ENCODE measurements at places on chromosomes 12 and 14.

GRCh38 chr12:104504146-104504545 lies 47.4 kb downstream of the CHST11 start:
- no peak for DNase-seq

GRCh38 chr12:126874427-126875026 lies 1392.4 kb upstream of the TMEM132C start:
- DNase-seq = no peak

DNA sequence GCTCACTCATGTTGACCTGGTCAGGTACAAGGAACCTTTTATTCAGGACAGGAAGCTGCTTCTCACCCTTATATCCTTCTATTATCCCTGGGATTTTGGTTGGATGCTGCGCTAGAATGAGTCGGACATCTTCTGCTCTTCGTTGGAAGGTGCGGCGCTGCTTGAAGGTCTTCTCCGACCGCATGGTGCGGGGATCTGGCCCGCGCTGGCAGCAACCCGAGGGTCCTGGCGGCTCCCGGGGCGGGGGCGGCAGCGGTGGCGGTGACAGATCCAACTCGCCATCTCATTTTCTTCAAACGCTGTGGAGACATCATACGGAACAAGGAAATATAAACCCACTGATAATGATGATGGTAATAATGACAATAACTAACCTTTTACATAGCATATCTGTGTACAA lies 126.3 kb downstream of the ATXN7L3B start:
- no peak for DNase-seq

DNA sequence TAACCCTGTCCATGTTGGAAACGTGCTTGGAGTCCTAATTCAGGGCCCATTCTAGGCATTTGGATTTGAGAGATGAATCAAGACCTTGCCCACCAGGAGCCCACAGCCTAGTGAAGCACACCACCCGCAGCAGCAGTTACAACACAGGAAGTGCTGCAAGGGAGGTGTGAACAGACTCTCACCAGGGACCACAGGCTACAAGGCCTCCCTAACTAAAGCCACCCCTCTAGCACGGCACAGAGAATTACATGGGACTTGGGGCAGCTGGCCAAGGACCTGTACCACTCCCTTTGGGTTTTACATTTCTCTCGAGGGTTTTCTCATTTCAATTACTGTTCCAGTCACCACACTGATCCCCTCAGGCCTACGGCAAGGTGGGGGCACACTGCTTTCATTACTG lies 49.5 kb upstream of the FOXN3 start:
- no peak for DNase-seq

DNA sequence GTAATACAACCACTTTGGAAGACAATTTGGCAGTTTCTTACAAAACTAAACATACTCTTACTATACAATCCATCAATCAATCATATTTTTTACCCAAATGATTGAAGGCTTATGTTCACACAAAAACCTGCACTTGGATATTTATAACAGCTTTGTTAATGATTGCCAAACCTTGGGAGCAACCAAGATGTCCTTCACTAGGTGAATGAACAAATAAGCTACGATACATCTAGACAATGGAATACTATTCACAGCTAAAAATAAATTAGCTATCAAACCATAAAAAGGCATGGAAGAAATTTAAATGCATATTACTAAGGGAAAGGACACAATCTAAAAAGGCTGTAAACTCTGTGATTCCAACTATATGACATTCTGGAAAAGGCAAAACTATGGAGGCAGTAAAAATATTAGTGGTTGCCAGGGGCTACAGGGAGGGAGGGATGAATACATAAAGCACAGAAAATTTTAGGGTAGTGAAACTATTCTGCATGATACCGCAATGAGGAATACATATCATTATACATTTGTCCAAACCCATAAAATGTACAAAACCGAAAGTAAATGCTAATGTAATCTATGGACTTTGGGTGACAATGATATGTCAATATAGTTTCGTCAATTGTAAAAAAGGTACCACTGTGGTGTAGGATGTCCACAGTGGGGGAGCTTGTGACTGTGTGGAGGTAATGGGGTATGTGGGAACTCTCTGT lies 70.5 kb downstream of the GPR65 start:
- DNase-seq = no peak

DNA sequence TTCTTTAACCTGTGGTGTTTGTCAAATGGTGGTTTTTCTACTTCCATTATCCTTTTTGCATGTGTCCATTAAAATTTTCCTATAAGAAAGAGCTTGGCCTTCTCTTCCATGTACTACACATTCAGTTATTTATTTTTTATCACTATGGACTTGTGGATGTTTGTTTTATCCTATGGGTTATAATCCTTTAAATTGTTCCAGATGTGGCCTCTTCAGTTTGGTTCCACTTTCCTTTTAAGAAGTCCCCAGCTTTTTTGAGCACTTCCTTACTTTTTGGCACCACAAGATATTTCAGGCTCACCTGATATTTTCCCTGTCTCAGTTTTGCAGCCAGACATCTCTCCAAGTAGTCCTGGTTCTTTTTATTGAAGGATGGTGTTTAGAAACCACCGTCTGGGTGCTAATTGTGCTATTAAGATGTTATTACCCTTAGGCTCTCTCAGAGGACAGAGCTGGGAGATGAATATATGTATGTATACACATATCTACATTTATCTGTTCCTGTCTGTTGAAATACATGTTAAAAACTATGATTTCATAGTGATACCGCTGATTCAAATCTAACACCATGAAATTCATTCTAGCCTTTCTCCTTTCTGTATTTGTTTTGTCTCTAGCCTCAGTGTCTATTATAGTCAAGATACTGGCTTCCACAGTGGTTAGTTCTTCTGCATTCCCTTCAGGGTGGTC lies 408.5 kb upstream of the RGS6 start:
- no peak for DNase-seq

- no peak for DNase-seq
Observed at GRCh38 chr14:69673104-69673503, 61.7 kb downstream of the SUSD6 start.

DNA sequence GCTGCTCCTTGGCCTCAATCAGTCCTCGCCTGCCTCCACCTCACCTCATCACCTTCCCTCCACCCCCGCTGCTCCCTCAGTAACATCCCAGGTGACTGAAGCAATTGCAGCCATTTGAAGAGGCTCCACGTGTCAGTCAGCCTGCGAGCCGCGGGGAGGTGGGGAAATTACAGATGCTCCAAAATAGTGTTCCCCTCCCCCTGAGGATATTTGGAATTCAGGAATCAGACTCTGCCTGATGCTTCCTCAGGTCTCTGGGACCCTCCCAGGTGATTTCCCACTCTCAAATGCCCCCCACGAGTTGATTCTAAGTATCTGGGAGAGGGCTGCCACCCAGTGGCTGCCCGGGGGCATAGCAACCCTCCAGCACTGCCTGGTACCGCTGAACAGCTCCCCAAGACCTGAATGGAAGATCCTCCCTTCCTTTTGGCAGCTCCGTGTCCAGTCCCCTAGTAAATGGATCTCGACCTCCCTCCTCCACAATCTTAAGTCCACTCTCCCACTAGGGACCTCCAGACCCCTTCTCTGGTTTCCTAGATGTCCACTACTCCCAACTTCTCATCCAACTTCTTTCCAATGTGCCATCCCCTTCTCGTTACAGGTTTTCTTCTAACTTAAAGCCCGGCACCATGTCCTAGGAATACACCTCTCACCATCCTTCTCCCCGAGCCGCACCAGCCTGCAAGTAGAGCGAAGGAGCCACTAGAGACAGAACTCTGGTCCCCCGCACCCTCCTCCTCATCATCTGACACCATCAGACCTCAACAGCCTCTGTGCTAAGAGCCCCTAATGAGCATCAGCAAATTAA lies 1.4 kb upstream of the ASIC1 start:
- DNase-seq = no peak

- DNase-seq = no peak
Observed at GRCh38 chr12:124451637-124452243, 115.7 kb downstream of the NCOR2 start.

GRCh38 chr14:103569408-103569807 lies 6.6 kb downstream of the COA8 start:
- DNase-seq = no peak

GRCh38 chr12:95857156-95857555 lies 1.6 kb upstream of the SNRPF start:
- no peak for DNase-seq

GRCh38 chr14:64364907-64365306 lies 23.2 kb upstream of the MTHFD1 start:
- no peak for DNase-seq

DNA sequence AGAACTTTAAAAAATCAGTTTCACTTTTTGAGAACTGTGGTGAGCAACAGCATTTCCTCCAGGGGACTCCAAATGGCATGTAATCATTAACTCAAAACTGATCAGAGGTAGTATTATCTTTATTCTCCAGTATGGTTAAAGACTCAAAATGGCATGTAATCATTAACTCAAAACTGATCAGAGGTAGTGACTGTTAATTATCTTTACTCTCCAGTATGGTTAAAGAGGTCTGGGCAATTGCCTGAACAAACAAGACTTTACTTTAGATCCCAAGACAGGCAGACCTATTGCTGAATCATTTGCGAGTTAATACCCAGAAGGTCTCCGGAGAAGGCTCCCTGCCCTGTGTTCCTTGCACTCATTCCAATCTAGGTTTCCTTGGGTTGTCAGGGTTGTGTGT lies 6.6 kb upstream of the ACADS start:
- DNase-seq = no peak

GRCh38 chr14:44383636-44384035 lies 123.4 kb downstream of the FSCB start:
- no peak for DNase-seq

GRCh38 chr12:30484658-30485057 lies 211.0 kb downstream of the IPO8 start:
- no peak for DNase-seq

DNA sequence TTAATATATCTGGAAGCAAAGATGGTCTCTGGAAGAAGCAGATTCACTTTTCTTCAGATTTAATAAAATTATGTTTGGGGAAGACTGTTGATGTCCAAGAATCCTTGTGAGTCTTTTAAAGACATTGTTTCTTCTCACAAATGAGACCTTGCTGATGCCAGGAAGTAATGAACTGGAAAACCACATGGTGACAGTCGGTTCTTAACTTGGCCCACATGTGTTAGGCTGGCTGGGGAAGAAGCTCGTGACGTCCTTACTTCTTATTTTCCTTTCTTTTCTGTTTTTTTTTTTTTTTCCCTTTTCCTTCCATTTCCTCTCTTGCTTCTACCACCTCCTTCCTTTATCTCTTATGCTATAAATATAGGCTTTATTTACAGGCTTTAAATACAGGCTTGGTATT lies 950.2 kb downstream of the BCL11B start:
- no peak for DNase-seq

DNA sequence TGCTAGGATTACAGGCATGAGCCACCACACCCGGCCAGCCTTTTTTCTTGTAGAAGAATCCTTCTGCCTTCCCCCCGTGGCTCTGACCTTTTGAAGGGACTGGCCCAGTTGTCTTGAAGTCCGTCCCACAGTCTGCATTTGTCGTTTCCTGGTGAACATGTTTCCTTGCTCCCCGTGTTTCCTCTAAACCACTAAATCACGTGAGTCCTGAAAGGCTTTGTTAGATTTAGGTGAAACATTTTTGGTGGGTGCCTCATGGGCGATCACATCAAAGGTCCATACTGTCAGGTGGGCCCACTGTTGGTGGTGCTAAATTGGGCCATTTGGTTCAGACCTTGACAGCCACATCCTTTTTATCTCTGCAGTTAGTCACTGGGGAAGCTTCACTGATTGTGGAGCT lies 26.3 kb downstream of the MLXIP start:
- no peak for DNase-seq

GRCh38 chr12:120767071-120768024 lies 41.7 kb downstream of the ACADS start:
- no peak for DNase-seq

DNA sequence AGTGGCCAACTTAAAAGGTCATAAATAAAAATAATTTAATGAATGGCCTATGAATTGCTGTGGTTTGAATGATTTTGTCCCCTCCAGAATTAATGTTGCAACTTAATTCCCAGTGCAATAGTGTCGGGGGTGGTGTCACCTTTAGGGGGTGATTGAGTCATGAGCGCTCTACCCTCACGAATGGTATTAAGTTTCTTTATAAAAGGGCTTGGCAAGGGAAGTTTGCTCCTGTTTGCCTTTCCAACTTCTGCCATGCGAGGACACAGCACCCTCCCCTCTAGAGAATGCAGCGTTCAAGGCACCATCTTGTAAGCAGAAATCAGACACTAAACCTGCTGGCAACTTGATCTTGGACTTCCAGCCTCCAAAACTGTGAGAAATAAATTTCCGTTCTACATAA lies 253.3 kb downstream of the ATXN7L3B start:
- DNase-seq = no peak

Measured in AG04450 (cell line).